ENCODE measurements at places on chromosomes 4 and X.

DNA sequence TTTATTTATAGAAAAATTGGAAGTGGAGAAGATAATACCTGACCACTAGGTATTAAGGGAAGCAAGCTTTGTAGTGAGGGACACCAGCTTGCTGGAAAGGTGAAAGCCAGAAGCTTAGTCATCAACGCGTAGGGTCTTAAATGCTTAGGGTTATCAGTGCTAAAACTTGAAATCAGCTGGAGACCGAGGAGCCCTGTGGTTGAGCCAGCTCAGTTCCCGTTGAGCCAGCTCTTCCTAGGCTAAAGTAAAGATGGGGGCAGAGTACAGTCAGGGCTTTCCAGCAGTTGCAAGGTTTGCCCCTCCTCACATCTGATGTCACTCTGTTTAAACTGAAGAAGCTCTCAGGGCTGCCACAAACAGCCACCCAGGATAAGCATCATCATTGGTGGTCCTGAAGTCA lies 240.7 kb downstream of the DCLK2 start:
- no peak for DNase-seq
- no peaks in the 10 kb centered on the region for H3K36me3 ChIP-seq
- no peaks in the 10 kb centered on the region for H3K27me3 ChIP-seq

DNA sequence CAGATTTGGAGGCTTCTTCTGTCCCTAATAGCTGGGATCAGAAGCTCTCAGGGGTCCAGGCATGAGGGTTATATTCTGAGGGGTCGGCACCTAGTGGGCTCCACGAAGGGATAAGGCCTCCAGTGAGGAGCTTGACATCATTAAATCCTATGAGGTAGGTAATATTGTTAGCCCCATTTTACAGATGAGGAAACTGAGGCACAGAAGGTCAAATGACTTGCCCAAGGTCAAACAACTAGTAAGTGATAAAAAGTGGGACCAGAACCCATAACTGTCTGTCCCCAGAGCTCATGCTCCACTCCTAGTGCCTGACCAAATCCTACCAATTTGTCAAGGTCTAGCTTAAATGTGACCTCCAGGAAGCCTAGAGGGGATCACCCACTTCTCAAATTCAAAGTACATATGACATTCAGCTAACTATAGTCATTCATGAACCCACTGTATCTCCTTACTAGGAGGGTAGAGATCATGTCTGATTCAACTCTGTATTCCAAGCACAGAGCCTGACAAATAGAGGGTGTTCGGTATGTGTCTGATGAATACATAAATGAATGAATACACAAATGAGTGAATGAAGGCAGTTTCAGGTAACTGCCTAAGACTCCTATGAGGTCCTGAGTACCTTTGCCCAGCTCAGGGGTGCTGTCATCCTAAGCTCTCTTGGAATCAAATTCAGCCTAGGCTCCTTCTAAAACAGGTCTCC lies 43.3 kb downstream of the SMC1A start:
- H3K4me1 ChIP-seq: no peaks in the 10 kb centered on the region
- no peaks in the 10 kb centered on the region for H3K27me3 ChIP-seq
- no peak overlapping the region for H3K27ac ChIP-seq
- peaks cover 47% of the 10 kb centered on the region for H3K36me3 ChIP-seq
- H3K4me3 ChIP-seq: no peak overlapping the region
- no peak for DNase-seq

DNA sequence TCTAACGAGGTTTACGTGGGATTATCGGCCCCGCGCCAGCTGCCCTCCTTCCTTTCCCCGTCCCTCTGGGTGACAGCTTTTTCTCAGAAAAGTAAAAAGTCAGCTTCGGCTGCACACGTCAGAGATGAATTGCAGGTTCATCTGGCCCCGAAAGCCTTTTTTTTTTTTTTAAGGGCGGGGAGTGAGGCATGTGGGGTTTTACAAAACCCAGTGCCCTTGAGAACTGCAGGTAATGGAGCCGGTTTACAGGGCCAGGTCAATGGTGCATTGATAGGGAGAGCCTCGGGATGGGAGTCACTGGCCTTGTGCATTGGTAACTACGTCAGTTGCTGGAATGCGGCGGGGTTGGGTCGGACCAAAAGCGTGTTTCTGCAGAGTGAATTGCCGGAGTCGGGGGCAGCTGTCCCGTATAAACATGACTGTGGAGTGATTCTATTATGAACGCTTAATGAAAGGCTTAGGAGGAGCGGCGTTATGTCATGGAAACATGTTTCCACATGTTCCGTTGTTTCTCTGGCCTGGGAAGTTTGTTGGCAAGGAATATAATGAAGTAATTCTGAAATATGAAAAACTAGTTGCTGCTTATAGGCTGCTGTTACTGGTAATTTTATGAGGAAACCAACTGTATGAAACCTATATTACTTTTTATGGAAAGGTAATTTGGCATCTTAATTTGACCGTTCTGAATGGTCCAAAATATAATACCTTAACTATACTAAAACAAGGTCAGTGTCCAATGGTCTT lies 1.1 kb downstream of the HSPA4L start:
- H3K36me3 ChIP-seq: no peaks in the 10 kb centered on the region
- H3K27ac ChIP-seq: no peak overlapping the region
- peaks cover 2% of the 10 kb centered on the region for H3K27me3 ChIP-seq
- DNase-seq: peak; percentile 78
- H3K4me3 ChIP-seq: peak overlapping the region; percentile 76
- peaks cover 8% of the 10 kb centered on the region for H3K4me1 ChIP-seq

DNA sequence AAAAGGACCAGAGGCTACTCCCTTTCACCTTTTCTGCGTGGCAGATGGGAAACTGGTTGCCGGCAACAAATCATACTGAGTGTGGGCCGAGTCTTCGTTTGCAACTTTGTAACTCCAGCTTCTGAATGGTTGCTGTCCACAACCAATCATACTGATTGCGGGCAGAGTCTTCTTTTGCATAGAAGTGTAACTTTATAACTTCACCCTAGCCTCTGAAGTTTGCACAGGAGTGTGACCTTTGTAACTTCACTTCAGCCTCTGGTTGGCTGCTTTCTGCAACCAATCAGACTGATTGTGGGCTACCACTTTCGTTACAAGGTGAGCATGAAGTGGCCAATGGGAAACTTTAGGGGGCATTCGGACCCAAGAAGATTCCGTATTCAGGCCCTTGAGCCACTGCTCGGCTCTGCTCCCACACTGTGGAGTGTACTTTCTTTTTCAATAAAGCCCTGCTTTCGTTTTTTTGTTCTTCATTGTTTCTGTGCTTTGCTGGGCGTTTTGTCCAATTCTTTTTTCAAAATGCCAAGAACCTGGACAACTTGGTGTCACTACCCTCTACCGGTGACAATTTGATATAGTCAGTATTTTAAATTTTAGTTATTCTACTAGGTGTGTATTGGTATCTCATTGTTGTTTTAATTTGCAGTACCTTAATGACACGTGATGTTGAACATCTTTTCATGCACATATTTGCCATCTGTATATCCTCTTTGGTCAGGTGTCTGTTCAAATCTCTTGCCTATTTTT lies 9.0 kb upstream of the PAGE5 start:
- no peak for DNase-seq
- no peaks in the 10 kb centered on the region for H3K36me3 ChIP-seq
- no peaks in the 10 kb centered on the region for H3K4me1 ChIP-seq
- no peak overlapping the region for H3K27ac ChIP-seq

DNA sequence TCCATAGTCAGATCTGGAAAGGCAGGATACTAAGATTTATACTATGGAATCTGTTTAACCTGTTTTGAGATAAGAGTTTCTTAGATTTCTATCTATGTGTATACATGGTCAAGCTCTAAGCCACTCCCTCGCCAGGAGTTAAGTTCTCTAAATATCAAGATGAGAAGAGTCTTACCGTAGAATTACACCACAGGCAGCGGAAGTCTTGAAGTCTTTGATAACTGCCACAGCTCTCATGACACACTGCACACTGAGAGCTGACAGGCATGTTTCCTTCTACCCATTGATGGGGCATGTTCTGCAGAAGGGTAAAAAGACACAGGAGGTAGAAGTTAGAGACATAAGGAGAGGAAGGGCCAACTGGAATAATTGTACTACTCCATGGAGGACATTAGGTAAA lies 67.7 kb downstream of the DGKK start:
- DNase-seq: peak; percentile 82
- H3K4me1 ChIP-seq: peaks cover 4% of the 10 kb centered on the region
- no peak overlapping the region for H3K27ac ChIP-seq

- H3K4me1 ChIP-seq: peaks cover 6% of the 10 kb centered on the region
- DNase-seq: peak; percentile 56
- no peak overlapping the region for H3K27ac ChIP-seq
- no peak overlapping the region for H3K4me3 ChIP-seq
- no peaks in the 10 kb centered on the region for H3K27me3 ChIP-seq
Measured at GRCh38 chrX:7252013-7252610, 104.2 kb upstream of the PUDP start.

GRCh38 chr4:51878431-51878830 lies 35.5 kb downstream of the DCUN1D4 start:
- no peak for DNase-seq
- H3K36me3 ChIP-seq: peaks cover 13% of the 10 kb centered on the region
- H3K27ac ChIP-seq: no peak overlapping the region
- no peak overlapping the region for H3K4me3 ChIP-seq

GRCh38 chrX:130497531-130497930 lies 95.7 kb downstream of the RBMX2 start:
- H3K4me3 ChIP-seq: no peak overlapping the region
- no peaks in the 10 kb centered on the region for H3K4me1 ChIP-seq
- no peaks in the 10 kb centered on the region for H3K27me3 ChIP-seq
- no peak overlapping the region for H3K27ac ChIP-seq

GRCh38 chr4:2818351-2818939 lies 25.2 kb upstream of the ADD1 start:
- H3K27ac ChIP-seq: no peak overlapping the region
- peaks cover 4% of the 10 kb centered on the region for H3K4me1 ChIP-seq
- no peak for DNase-seq
- peak overlapping the region; percentile 85 for H3K4me3 ChIP-seq

GRCh38 chrX:150163956-150164726 lies 199.0 kb upstream of the MAMLD1 start:
- no peaks in the 10 kb centered on the region for H3K4me1 ChIP-seq
- peak; percentile 6 for DNase-seq
- H3K27ac ChIP-seq: no peak overlapping the region
- H3K27me3 ChIP-seq: no peaks in the 10 kb centered on the region

DNA sequence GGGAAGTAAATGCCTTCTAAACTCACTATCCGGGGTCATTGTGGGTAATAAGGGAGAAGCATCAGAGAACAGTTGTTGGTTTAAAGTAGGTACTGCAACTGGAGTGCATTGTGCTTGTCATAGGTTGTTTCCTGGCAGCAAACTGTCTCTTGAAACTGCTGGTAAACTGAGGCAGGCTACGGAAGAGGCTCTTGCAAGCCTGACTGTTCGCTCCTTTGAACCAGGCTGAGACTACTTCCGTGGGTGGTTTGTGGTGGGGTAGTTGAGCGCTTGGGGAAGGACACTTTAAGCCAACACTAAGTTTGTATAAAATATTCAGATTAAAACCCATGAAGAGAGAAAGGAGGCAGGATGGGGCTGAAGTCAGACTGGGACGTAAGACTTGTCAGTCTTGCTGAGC lies 45.2 kb upstream of the WDR1 start:
- H3K4me3 ChIP-seq: no peak overlapping the region
- no peaks in the 10 kb centered on the region for H3K27me3 ChIP-seq
- no peak for DNase-seq
- peaks cover 10% of the 10 kb centered on the region for H3K4me1 ChIP-seq
- H3K36me3 ChIP-seq: no peaks in the 10 kb centered on the region

DNA sequence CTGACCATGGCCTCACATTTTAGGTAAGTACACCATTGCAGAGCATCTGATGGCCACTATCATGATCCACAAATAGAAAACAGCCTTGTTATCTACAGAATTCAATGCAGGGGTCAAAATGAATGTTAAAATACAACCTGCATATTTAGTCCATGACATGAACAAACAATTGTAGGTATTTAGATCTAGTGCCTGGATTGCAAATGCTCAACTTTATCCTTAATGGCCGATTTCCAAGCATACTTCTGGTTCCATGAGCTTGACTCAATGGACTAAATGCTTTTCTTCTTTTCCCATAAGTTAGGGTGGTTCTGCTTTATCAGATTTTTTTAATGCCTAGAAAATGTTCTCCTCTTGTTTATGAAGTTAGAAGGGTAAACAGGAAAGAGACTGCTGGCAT lies 139.2 kb upstream of the TTC29 start:
- H3K4me3 ChIP-seq: no peak overlapping the region
- H3K4me1 ChIP-seq: peaks cover 2% of the 10 kb centered on the region
- no peaks in the 10 kb centered on the region for H3K27me3 ChIP-seq
- peak overlapping the region; percentile 98 for H3K27ac ChIP-seq

- no peaks in the 10 kb centered on the region for H3K27me3 ChIP-seq
- peaks cover 2% of the 10 kb centered on the region for H3K36me3 ChIP-seq
- H3K4me3 ChIP-seq: no peak overlapping the region
- H3K27ac ChIP-seq: no peak overlapping the region
- DNase-seq: no peak
Measured at GRCh38 chr4:174259580-174259979, 23.9 kb downstream of the FBXO8 start.

DNA sequence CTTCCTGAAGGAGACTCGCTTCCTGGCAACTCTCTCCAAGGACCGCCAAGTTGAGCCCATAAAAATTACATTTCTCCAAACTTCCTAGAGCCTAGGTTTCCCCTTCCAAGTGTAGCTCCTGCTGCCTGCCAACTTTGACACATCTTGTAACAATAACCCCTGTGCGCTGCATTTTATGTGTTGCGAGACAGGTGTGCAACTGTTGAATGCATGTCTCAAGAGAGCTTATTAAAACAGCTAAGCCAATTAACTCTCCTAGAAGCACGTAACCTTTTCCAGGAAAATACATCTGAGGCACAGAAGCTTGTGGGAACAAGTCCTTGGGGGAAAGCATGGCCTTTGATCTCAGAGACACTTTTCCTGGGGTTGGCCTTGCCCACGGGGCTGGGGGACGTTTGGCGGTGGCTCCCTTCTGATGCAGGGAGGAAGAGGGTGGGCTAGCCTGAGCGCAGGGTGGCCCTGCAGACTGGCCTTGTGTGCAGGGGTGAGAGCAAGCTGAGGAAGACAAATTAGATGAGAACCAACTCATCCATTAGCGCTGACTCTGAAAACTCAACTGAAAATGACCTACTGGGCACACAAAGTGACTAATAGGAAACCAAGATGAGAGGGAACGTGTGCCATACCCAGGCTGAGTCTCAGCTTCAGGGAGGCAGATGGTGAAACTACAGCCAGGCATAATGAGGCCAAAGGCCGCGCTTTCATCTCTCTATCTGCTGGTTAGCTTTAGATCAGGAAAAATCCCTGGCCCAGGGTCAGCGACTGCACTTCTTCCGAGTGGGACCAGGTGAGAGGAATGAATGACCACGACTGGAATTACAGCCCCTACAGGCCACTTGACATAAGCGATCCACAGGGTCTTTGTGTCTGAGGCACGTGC lies 75.3 kb downstream of the ENPP6 start:
- no peak overlapping the region for H3K27ac ChIP-seq
- H3K4me3 ChIP-seq: no peak overlapping the region
- no peaks in the 10 kb centered on the region for H3K27me3 ChIP-seq
- no peak for DNase-seq

DNA sequence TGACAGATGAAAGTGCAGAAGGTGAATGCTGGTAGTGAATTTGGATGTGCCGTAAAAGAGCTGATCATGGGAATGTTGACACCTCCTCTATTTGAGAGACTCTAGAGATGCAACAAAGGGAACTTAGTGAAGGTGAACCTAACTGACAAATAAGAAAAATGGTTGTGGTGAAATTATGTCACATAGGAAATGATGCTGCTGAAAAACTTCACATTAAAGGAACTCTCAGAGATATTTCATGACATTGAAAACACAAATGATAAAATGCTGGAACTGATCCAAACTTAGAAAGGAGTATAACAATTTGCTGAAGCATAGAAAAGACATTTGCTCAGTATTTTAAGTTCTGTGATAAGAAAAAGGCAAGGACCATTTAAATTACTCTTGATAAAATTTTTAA lies 31.9 kb downstream of the MGAT4D start:
- no peak for DNase-seq
- no peaks in the 10 kb centered on the region for H3K27me3 ChIP-seq
- no peaks in the 10 kb centered on the region for H3K4me1 ChIP-seq
- no peak overlapping the region for H3K27ac ChIP-seq
